Tongue (tissue), 3 donors: ENCODE measurements at places on chromosomes 3 and 15.

GRCh38 chr3:46714728-46715506, 2.8 kb downstream of the PRSS50 start:
- DNase-seq, result no peak

DNA sequence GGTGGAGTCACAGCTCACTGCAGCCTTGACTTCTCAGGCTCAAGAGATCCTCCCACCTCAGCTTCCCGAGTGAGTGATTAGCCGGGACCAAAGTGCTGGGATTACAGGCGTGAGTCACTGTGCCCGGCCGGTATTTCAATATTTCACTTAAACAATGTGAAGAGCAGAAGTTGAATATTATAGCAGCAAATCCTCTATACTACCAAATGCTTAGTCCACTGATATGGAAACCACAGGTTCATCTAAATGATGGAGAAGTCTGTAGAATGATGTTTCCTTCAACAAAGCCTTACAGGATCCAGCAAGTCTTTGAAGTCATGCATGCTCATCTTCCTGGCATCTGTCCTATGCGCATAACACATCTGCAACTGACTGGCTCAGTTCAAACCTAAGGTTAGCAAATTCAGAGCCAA, 20.3 kb upstream of the UACA start:
- DNase-seq, result no peak

- DNase-seq, result no peak
These were observed 85.4 kb downstream of the WDR76 start for GRCh38 chr15:43912208-43912607.

DNA sequence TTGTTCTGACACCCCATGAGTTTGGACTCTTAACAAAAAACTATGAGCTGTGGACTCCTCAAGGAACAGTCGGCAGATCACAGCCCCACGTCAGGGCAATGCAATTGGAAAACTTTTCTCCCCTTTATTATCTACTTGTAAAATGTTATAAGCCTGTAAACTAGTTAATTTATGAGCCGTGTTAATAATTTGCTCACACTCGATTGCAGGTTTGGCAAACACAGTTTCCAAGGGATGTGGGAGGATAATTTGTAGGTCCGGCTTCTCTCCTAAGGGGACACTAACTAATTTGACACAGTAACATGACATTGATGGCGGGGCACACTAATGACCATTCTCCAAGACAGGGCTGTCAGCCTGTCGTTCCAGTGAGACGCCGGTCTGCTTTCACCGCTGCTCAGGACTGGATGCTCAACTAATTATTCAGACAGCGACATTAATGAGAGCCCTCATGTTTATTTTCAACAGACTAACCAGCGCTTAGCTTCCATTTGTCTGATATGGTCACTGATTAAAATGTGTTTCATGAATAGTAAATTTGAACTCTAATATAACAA, 222.1 kb downstream of the FOXP1 start:
- no peak for DNase-seq

- DNase-seq, result no peak
These were observed 45.4 kb downstream of the LIPC start for GRCh38 chr15:58477170-58477569.

GRCh38 chr3:126156468-126156867, 23.9 kb downstream of the ALDH1L1 start:
- no peak for DNase-seq

- DNase-seq, result no peak
These were observed 21.7 kb downstream of the XXYLT1 start for GRCh38 chr3:195249057-195249770.
